Heart left ventricle (tissue), 16 donors: ENCODE measurements at places on chromosomes 5 and 9.

DNA sequence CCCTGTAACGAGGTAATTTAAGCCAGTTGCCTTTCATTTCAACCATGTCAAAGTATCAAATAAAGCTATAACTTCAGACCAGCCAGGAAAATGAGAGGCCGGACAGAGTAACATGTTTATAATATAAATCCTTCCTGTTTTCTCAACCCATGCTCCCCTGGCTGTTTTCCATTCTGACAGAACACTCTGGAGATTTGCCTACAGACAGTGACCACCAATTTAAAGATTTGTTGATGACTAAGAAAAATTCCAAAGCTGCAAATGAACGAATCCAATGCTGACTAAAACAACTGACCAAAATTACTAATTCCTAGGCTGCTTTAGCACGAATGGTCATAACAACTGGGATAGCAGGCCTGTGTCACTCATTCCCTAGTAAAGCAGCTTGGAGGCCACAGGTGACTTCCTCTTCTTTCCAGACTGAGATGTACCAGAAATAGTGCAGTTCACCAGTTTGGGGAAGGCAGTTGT, 141.4 kb downstream of the AOPEP start:
- DNase-seq: no peak

- no peak for DNase-seq
Measured at GRCh38 chr5:172142709-172143215, 45.3 kb downstream of the STK10 start.

DNA sequence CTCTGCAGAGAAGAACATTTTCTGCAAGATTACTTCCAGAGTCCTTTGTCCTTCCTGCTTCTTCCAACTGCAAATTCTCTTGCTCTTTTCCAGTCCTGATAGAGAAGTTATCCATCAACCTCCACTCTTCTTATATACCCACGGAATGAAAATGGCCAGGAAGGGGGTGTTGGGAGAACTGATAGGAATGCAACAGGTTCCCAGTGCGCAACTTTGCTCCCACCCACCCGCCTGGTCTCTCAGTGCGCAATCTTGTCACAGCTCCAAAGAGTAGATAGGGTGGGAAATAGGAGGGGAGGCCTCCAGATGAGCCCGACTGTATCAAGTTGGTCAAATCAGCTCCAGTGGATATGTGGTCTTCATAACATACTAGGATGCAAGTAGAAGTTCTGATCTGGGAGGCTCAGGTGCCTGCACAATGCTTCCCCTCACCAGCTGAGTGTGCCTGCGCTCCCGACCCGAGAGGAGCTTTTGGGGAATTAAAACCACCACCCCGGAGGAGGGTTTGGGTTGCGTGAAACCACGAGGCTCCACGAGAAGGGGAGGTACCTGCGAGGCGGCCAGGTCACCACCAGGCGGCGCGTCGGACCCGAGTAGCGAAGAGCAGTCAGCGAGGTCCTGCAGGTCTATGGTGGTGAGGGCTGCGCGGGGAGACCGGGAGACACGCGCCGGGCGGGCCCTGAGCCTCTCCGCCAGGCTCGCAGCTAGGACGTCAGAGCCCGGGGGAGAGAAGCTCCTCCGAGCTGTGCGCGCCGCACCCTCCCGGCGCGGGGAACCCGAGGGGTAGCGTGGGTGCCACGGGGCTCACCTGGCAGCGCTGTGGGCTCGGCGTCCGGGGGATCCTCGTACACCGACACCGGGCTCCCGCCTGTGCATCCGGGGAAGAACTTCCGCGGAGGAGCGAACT, 835 bp downstream of the MCIDAS start:
- DNase-seq: peak; percentile 73

DNA sequence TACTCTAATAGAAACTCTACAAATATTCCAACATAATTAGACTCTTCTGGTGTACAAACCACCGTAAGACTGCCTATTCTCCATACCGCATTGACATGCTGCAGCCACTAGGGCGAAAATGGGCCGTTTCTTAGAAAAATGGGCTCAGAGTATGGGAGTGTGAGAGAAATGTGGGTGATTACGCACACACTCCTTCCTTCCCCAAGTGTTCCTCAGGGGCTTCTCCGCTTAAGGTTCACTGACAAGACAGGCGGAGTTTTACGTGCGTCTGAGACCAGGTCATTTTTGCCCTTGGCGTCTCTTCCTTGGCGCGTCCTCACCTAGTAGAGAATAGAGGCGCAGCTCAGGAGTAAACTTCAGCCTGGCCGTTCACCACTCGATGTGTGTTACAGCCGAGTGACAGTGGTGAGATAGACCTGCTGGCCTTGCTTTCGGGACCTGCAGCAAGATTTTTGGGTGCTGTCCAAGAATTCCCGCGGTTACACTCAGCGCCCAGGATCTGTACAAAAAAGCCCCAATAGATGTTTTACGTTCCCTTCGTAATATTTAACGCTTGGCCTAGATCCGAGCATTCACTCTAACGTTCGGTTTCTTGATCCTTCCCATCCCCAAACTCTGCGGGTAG, 1.8 kb upstream of the NTRK2 start:
- peak; percentile 20 for DNase-seq

DNA sequence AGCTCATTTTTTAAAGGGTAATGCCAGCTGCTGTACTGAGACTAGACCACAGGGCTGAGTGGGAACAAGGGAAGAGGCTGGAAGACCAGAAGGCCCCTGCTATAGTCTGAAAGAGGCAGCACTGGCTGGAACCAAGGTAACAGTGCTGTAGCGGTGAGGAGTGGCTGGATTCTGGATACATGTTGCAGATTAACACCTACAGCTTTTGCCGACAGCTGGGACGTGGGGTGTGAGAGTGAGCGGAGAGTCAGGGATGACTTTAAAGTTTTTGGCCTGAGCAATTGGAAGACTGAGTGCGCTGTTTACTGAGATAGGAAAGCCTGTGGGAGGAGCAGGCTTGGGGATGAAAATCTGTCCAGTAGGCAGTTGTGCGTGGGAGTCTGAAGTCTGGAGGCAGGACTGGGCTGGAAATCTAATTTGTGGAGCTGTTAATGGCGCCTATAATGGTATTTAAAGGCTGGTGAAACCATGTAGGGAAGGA, 26.5 kb downstream of the AQP7 start:
- no peak for DNase-seq

GRCh38 chr5:90506221-90506620, 23.2 kb downstream of the LYSMD3 start:
- DNase-seq: no peak

- DNase-seq: no peak
Measured at GRCh38 chr5:61910771-61911170, 395.2 kb upstream of the KIF2A start.
